Astrocyte (in vitro differentiated cells and primary cell): ENCODE measurements at places on chromosomes 5 and 9.

DNA sequence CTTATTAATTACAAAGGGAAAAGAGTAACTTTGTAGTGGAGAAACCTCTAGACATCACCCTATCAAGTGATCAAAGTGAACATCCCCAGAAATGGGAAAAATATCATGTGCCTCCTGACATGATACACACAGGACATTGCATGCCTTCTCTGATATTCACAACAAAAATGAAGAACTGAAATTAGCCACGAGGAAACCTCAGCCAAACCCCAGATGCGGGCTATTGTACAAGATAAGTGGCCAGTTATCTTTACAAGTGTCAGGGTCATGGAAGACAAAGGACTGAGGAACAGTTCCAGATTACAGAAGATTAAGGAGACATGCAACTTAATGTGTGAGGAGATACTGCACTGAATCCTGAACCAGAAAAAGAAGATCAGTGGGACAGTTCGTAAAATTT, 23.8 kb upstream of the NPM1 start:
- DNase-seq = no peak

GRCh38 chr9:102796244-102796643, 198.9 kb upstream of the CYLC2 start:
- no peak for DNase-seq

DNA sequence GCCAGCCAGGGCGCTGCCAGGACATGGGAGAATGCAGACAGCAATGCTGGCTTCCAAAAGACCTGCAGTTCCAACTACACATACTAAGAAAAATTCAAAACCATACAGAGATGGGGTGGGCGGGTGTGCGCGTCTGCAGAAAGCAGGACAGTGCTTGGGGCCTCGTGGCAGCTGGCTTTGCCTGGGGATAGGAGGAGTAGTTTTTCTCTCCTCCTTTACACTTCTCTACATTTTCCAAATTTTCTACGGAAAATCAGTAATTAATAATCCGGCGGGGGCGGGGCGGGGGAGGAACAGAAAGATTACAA, 43.6 kb upstream of the SARDH start:
- no peak for DNase-seq

GRCh38 chr5:155540000-155540595, 526.5 kb downstream of the KIF4B start:
- no peak for DNase-seq

DNA sequence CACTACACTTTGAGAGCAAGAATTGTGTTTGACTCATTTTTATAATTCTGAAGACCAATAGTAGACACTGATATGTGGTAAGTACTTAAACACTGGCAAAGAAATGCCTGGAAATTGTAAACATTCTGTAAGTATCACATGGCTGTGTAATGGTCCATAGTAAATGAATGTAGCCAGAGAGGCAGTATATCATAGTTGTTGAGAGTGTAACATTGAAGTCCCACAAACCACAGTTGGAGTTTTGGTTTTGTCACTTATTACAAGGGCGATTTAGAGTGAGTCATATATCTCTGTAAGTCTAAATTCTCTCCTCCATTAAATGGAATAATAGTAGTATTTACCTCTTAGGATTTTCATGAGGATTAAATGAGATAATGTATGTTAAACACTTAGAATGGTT, 181.1 kb upstream of the MEF2C start:
- DNase-seq = peak; percentile 18

GRCh38 chr5:173670130-173670651, 53.7 kb upstream of the BOD1 start:
- peak; percentile 54 for DNase-seq

DNA sequence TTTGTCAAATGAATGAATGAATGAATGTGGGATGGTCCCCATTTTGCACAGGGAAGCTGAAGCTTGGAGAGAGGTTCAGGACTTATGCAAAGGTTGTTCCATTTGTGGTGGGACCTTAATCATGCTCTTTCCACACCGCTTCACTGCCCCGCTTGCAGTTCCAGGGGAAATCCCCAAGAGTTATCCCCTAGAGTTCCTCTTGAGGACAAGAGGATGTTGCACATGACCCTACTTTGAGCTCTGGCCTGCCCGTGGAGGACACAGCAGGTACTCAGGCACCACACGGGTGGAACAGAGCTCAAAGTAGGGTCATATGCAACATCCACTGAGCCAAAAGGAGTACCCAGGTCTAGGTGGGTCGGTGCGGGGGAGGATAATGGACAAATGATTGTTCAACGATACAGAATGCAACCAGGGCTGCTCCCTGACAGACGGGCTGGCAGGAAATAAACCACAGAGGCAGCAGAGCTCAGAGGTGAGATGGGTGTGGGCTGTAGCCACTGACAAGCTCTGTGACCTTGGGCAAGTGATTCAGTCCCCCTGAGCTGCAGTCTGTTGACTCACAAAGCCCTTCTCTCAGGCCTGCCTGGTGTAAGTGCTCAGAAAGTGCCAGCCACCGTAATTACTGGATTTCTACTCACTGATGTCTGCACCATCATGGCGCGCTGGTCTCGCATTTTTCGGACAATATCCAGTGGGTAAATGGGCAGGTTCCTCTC, 60.3 kb upstream of the EPB41L4B start:
- DNase-seq = peak; percentile 59

- DNase-seq = no peak
These were observed 53.7 kb upstream of the PIP5K1B start for GRCh38 chr9:68651280-68651893.

DNA sequence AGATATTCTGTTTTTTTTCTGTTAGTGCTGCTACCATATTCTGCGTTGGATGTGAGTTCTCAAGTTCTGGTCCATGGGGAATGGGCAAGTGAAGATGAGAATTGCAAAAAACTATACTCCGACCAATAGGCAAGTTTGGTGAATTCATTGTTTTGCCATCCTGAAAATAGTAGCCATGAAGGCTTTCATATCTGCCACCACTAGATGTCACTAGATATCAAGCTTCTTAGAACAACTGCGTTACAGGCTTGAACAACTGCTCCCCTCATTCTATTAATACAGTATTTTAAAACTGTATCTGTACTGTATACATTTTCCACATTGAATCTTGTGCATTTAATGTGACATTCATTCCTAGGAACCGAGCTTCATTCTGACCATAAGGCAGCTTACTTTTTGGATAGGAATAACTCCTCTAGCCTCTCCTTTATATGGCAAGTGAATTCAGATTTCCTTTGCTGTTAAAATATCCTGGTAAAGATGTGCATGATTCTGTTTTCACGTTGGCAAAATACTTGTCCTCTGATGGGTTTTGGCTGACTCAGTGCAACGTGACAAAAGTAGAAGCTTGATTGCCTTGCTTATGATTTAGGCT, 163.6 kb downstream of the SREK1 start:
- peak; percentile 41 for DNase-seq

- DNase-seq = no peak
These were observed 152.4 kb downstream of the LRRC70 start for GRCh38 chr5:62731022-62731421.

GRCh38 chr5:95712347-95712958, 18.7 kb upstream of the RHOBTB3 start:
- peak; percentile 95 for DNase-seq

GRCh38 chr5:177035976-177036375, 13.5 kb downstream of the ZNF346 start:
- DNase-seq = no peak

- no peak for DNase-seq
These were observed 25.8 kb upstream of the SLC44A1 start for GRCh38 chr9:105218673-105219072.

- no peak for DNase-seq
These were observed 152.4 kb upstream of the PHYKPL start for GRCh38 chr5:178384816-178385495.

DNA sequence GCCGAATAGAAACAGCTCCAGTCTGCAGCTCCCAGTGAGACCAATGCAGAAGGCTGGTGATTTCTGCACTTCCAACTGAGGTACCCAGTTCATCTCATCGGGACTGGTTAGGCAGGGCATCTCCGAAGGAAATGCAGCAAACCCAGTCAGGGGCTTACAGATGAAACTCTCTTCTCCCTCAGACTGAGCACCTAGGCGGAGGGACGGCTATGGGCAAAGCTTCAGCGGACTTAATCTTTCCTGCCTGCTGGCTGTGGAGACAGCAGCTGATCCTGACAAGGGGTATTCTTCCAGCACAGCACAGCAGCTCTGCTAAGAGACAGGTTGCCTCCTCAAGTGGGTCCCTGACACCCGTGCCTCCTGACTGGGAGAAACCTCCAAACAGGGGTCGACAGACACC, 330.9 kb downstream of the DNAH5 start:
- DNase-seq = no peak

DNA sequence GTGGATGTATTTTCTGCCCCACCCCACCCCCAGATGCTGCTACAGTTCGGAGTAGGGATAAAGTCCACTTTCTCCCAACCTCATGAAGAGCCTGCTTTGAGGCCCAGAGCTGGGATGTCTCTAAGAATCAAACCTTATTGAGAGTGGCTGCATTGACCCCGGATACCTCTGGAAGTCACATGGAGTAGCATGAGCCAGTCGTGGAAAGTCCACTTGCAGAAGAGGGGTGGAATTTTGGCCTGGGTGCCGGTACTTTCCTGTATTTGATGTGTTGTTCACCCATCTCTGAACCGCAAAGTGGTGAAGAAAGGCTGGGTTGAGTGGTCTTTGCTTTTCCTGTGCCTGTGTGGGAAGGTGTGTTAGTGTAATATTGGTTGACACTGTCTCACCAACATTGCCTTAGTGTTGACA, 3.7 kb downstream of the OTULIN start:
- DNase-seq = no peak

DNA sequence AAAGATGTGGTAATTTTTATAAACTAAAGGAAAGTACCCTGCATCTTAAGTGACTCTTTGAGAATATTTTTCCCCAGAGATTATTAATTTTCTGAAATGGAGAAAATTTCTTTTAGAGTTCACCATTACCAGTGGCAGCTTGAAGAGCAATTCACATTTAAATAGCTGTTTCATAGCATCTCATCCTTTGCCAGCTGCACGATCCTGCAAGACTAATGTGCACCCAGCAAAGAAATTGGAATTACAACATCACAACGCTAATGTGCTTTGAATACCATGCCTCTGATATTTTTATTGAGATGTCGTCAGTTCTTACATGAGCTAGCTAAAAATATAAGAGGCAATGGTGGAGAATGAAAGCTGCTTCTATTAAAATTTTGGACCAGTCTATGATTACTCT, 423.5 kb downstream of the TAF11L14 start:
- no peak for DNase-seq

- DNase-seq = no peak
These were observed 12.5 kb downstream of the NR3C1 start for GRCh38 chr5:143390941-143391340.

GRCh38 chr9:83231039-83231438, 168.1 kb upstream of the RASEF start:
- no peak for DNase-seq
